ENCODE measurements at places on chromosomes 5 and 9.

DNA sequence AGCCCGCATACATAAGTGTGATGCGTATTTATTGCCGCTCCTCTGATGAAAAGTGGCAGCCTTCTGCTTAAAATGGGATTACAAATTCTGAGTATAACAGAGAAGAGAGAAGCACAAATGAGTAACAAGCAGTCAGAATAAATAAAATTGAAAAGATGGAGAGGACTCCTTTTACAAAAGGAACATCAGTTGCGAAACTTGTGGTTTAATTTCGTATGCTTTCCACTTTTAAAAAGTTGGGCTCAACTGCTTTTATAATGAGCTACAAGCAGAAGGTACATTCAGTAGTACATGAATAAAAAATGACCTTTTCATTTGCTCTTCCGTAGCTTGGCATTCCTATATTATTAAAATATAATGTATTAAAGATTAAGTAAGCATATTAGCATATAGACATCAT is 320.0 kb downstream of the FBXL17 start:
- DNase-seq: no peak

GRCh38 chr5:39442991-39443390 is 18.2 kb upstream of the DAB2 start:
- DNase-seq: no peak

DNA sequence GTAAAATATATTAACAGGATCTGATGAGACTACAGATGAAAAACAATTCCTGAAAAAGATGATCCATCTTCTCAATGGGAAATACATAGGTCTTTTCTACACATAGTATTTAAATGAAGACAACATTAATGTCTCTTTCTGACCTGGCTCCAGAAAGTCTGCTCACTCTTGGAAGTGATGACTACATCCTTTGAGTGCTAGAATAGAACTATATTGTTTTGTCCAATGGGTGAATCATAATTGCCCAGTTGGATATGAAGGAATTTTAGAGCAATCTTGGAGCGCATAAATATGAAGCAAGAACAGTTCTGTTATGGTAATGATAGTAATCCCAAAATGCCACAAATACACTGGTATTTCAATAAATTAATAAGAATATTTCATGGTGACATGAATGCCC is 322.1 kb downstream of the DEPDC1B start:
- no peak for DNase-seq

GRCh38 chr5:95786821-95787418 is 35.6 kb downstream of the GLRX start:
- DNase-seq: no peak

DNA sequence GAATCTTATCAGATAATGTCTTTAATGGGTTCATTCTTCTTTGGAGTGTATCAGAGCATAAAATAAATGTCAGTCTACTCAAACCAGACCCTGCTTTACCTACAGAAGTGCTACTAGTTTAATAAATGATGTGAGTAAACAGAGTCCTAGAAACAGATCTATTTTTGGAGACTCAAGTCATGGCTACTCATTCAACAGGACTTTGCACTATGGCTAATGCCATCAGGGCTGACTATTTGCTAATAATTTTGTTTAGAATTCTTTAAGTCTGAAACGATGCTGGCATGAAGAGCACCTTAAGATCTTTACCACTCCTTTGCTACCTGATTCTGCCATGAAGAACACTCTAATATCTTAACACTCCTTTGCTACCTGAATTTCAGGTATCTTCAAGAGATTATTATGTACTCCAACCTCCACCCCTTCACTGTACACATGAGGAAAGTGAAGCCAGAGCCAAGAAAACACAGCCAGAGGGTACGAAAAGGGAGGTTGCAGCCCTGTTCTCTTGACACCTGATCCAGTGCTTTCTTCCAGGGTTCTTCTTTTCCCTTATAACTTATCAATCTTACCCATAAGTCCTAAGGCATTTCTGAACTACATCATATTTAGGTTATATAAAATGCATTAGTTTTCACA is 62.4 kb downstream of the ZNF608 start:
- DNase-seq: no peak

DNA sequence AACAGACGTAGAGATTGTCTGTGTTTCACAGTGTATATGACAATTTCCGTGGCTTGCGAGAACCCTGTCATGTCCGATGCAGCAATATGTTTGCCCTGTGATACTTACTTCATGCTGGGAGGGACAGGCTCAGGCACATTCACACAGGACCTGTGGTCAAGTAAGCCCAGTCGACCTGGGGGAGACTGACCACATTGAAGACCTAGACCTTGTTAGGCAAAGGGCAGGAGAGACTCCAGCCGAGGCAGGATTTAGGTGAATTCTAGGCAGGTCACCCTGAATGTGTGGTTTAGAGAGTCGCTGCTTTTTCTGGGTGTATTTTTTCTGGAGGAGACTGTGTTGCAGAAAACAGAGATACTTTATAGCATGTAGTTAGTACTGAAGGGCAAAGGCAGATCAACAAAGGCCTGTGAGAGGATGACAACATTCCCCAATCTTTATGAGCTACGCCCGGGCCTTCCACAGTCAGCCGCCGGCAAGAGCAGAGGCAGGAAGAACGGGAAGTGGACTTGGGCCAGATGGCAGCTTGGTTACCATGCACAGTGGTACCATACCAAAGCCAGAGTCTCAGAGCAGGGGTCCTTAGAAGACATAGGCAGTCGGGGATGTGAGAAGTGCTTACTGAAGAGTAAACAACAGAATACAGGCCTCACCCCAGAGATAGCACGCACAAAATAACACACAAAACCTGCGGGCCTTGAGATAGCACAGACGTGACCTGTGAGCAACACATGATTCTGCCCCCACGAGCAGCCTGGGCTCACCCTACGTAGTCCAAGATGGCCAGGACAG is 220.7 kb downstream of the CACNA1B start:
- no peak for DNase-seq

GRCh38 chr9:132606066-132606465 is 23.7 kb downstream of the BARHL1 start:
- no peak for DNase-seq

DNA sequence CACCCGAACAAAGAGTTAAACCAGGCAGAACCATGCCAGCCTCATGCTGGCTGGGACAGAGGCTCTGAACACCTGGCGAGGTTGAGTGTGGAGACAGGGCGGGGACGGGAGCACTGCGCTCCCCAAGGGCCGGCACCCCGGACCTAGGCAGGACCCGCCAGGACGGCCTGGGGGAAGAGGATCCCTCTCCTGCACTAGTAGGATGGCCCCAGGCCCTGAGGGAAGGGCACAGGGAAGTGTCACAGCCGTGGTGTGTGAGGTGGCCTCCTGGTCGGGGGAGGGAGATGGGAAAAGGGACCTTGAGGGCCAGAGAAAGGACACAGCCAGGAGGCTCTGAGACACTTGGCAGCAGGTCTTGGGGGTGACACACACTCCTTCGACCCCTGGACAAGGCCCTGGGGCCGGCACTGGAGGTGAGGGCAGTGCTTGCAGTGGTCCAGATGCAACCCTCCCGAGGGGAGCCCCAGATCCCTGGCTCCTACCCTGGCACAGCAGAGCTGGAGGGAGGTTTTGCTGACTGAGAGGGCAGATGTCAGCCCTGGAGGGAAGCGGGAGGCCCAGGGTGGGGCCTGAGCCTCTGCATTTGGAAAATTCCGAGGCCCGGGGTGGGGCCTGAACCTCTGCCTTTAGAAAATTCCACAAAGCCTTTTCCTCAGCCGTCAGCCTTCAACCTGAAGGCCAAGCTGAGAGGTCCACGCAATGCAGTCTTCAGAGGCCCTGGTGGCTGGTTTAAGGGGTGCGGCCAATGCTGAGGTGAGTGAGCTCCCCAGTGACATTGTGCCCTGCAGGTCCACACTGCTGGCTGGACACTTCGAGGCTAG is 24.8 kb upstream of the TERT start:
- no peak for DNase-seq

- peak; percentile 59 for DNase-seq
Observed at GRCh38 chr5:149172261-149172660, 31.0 kb downstream of the ABLIM3 start.
